ENCODE measurements at places on chromosomes 12 and 14.

DNA sequence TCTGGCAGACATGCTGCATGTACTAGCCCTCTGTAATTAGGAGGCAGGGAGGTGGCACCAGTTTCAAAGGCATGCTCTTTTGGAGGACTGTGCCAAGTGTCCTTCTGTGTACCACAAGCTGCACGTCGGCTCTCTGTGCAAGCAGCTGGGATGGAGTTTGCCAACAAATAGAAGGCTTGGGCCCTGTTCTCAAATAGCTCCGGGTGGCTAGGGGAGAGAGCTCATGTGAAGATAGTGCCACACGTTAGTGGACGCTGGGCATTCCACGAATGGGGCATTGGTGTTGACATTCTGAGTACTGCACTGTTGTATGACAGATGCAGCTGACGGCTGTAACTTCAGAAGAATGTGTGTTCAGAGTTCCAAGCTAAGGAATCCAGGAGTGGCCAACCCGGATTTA, 4.4 kb downstream of the AACS start:
- DNase-seq, result no peak

- DNase-seq, result no peak
Observed at GRCh38 chr12:93111773-93112172, 182.7 kb upstream of the EEA1 start.

- DNase-seq, result no peak
Observed at GRCh38 chr14:100065942-100066574, 836 bp downstream of the EVL start.

DNA sequence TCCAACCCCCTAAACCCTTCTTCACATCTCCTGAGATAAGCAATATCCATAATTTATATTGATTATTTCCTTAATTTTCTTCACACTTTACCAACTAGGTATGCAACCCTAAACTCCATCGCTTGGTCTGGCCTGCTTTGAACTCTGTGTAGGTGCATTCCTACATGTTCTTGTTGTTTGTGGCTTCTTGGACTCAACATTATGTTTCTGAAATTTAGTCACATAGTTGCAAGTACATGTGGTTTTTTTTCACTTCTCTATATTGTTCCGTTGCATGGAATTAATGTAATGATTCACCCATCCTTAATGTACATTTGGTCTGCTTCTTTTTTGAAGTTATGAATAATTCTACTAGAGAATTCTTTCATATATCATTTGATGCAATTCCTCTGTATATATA, 1.6 kb upstream of the TAS2R30 start:
- DNase-seq, result no peak

- no peak for DNase-seq
Observed at GRCh38 chr14:65370801-65371248, 41.7 kb upstream of the FUT8 start.

- DNase-seq, result no peak
Observed at GRCh38 chr12:12033824-12034223, 36.9 kb upstream of the BCL2L14 start.

GRCh38 chr14:40630471-40630870, 976.2 kb upstream of the LRFN5 start:
- DNase-seq, result no peak

DNA sequence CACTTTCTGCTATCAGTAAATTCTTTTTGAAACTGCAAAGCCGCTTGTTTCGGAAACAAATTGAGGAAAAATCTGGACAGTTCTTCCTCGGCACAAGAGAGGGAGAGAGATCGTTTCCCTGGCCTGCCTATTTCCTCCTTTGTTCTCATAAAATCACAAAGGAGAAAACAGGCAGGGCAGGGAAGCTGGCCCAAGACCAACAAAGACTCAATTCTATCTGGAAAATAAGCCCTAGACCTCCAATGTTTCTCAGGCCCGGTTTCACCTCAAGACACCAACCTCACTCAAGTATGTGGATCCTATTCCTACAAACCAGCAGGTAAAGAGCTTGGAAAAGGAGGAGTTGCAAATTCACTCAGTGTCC, 19.5 kb downstream of the DICER1 start:
- DNase-seq, result no peak

- no peak for DNase-seq
Observed at GRCh38 chr12:124153392-124153791, 141.5 kb upstream of the RFLNA start.

GRCh38 chr12:131950182-131950913, 606 bp downstream of the EP400 start:
- no peak for DNase-seq

DNA sequence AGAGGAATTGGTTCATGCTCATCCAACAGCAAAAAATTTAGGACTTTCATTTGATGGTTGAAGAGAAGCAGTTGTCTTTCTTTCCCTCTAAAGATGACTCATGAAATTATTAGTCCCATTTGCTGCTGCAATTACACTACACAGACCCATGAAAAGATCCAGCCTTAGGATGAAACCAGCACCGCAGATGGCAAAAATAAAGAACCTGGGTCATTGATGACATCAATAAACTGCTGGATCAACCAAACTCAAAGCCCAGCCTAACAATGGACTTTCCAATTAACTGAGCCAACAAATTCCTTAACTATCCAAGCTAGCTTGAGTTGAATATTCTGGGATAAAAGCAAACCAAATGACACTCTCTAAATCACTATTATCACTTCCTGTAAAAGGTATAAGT, 20.7 kb downstream of the DICER1 start:
- DNase-seq, result no peak

DNA sequence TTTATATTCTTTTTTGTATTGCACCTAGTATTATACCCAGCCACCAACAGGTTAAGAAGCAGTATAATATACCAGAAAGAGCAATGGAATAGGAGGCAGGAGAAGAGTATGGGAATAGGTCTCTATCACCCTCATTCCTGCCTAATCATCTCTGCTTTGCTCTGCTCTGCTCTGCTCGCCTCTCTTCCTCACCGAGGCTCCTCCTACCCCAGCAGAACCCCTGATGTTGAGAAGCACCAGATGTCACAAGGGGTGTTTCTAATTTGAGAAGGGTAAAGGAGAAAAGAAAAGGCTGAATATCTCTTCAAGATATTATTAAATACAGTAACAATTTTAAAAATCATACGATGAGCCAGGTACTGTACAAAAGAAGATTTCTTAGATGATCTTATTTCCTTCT, 89.0 kb downstream of the STON2 start:
- DNase-seq, result no peak

GRCh38 chr14:53651096-53651740, 305.4 kb downstream of the BMP4 start:
- no peak for DNase-seq

DNA sequence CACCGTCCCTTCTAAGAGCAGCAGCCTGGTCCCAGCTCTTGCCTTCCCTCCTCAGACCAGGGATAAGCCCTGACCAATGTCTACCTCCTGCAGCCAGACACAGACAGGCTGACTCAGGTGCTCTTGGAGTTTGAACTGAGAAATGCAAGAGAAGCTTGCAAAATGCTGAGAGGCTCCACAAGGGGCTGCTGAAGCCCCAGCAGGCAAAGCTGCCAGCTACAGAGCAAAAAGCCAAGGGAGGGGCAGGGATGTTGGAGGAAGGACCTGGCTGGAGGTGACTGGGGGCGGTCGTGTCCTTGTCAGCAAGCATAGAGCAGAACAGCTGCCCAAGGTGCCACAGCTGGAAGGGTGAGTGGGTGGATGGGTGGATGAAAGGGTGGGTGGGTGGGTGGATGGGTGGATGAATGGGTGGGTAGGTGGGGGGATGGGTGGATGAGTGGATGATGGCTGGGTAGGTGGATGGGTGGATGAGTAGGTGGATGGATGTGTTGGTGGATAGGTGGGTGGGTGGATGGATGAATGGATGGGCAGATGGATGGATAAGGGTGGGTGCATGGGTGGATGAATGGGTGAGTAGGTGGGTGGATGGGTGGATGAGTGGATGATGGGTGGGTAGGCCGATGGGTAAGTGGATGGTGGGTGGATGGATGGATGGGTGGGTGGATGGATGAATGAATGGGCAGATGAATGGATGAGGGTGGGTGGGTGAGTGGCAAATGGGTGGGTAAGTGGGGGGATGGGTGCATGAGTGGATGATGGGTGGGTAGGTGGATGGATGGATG, 4.0 kb upstream of the INF2 start:
- no peak for DNase-seq

- DNase-seq, result peak; percentile 47
Observed at GRCh38 chr12:4809013-4809448, 88.8 kb downstream of the GALNT8 start.

DNA sequence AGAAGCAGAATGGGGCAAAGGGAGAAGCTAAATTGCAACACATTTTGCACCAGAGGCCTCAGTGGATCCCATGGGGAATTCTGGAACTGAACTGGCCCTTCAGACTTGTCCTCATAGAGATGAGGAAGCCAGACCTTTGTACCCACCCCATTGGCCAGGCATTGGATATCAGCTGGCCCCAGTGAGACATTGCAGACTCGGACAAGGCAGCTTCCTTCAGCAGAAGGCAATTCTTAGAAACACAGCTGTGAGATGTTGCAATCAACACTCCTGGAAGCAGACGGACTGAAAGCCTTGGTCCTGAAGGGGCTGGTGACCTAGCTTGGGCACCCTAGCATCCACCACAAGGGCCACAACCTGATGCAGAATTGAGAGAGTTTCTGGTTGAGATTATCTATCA, 218.1 kb downstream of the MSRB3 start:
- no peak for DNase-seq

DNA sequence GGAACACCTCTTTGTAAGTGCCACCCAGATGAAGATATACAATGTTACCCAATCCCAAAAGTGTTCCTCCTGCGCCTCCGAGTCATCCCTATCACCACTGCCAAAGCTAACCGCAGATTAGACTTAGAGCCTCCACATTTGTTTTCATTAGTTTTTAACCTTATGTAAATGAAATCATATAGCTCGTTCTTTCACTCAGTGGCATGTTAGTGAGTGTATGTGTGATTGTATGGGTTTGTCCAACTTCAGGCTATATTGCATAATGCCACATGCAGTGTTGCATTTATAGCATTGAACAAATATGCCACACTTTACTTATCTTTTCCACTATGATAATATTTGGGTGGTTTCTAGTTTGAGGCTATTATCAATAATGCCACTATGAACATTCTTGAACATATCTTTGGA, 18.0 kb downstream of the MAP1LC3B2 start:
- DNase-seq, result no peak

DNA sequence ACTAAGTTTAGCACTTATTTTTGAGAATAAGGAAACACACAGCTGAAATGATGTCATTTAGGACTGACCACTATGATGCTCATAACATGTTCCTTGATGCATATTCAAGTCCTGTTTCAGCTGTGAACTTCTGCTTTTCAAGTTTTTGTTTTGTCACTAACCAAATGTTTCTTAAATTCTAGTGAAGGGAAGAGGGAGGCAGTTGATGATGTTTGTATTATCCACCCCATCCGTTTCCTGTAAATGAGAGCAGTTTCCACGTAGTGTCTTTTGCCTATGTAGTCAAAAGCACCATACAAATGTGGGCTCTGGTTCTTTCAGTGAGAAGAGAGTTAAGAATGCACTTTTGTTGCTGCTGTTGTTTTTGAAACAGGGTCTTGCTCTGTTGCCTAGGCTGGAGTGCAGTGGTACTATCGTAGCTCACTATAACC, 491.8 kb downstream of the PCNX1 start:
- DNase-seq, result no peak

DNA sequence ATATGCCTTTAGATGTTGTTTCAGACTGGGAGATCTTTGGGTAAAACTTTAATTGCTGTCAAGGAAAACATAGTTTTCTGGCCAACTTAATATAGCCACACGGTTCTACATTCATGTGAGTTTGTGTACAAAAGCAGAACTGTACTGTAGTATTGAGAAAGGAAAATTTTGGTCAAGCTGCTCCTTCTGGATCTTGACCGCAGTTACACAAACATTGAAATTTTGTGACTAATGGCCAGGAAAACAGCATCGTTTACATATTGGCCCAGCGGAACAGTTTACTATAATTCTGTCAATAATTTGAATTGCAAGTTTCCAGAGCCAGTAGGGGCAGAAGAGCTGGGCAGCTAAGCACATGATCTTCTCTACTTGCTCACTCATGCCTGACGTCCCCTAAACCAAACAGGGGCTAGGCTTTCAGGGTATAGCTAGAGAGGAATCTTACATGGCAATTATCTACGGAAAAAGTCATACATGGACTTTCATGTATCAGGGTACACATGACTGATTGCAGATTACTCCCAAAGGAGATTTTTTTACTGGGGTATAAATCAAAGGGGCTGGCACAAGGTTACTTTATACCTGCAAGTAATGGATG, 11.4 kb upstream of the ART4 start:
- DNase-seq, result no peak

DNA sequence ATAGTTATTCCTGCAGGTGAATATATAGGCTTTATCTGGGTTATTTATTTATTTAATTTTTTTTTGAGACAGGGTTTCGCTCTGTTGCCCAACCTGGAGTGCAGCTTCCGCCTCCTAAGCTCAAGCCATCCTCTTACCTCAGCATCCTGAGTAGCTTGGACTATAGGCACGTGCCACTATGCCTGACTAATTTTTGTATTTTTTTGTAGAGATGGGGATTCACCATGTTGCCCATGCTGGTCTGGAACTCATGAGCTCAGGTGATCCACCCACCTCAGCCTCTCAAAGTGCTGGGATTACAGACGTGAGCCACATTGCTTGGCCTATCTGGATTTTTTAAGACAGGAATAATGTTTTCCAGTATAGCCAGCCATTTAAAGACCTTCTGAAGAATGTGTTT, 2.0 kb downstream of the RAN start:
- no peak for DNase-seq

DNA sequence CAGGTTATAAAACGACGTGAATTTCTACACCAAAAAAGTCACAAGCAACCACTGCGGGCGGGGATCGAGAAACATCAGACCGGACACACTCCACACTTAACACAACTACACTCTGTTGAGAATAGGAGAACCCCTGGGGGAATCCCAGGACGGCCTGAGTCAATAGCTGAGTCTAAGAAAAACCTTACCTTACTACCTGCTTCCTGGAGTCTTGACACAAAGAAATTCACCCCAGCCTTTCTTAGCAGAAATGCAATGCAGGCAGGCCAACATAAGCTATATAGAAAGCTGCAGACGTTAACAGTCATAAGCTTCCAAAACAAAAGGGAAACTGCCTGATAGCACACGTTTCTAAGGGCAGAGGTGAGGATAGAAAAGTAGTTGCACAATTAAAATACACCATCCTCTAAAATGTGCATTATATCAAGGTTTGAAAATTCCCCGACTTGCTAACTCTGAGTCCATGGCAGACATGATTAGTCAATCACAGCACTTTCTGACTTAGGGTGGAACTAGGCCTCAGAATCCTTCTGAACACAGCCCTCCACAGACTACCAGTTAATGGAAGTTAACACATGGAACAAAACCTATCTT, 68.0 kb downstream of the CCDC88C start:
- DNase-seq, result no peak

DNA sequence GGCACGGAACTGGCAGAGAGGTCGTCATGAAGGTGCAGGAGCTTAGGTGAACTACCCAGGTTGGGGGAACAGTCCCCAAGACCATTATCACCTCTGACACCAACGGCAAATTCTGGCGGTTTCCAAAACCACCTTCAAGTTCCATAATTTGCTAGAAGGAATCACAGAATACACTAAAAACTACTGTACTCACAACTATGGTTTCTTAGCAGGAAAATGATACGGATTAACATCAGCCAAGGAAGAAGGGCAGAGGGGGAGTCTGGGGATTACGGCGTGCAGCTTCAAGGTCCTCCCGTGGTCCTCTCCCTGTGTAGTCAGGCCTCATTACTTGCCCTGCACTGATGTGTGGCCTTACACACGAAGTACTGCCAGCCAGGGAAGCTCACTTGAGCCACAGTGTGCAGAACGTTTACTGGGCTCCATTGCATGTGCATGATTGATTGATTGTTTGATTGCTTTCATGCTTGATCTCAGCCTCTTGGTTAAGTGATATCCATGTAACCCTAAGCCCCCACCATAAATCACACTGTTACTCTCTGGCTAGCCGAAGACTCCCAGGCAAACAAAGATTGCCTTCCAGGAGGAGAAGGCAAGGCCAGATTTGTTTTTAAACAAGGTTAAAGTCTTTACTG, 837 bp upstream of the STX2 start:
- DNase-seq, result no peak
